ENCODE measurements at places on chromosomes 4 and X.

DNA sequence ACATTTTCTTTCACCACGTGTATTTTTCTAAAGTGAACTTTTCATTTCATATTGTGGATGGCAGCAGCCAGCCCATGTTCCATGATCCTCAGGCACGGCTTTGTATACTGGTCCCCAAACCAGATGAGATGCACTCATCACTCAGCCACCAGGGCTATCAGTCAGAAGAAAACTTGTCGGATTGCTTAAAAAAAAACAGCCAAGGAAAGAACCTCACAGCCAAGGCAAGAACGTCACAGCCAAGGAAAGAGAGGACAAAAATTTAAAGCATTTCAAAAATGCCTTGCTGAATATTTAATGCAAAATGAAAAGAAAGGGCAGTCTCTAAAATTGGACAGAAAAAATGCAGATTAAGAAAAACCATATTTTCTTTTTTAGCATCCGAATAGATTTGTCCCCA, 333.3 kb downstream of the PDGFC start:
- DNase-seq: no peak

DNA sequence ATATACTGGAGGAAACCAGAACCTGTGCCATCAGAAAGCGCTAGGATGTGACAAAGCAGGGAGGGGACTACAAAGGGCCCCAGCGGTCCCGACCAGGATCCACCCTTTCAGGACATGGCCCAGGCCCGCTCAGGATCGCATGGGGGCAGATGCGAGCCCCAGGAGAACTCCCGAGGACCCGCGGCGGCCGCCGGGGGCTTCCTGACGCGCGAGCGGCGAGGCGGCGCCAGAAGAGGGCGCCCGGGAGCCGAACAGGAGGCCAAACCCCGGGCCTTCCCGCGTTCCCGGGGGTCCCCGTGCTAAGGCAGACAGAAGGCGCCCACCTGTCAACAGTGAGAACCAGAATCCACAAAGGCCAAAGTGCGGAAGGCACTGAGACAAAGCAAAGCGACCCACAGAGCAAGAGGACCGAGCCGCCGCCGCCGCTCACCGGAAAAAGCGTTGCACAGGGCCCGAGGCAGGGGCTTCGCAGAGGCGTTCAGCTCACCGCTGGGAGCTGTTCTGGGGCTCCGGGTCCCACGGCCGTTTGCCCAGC, 7.3 kb upstream of the OPN1LW start:
- no peak for DNase-seq

DNA sequence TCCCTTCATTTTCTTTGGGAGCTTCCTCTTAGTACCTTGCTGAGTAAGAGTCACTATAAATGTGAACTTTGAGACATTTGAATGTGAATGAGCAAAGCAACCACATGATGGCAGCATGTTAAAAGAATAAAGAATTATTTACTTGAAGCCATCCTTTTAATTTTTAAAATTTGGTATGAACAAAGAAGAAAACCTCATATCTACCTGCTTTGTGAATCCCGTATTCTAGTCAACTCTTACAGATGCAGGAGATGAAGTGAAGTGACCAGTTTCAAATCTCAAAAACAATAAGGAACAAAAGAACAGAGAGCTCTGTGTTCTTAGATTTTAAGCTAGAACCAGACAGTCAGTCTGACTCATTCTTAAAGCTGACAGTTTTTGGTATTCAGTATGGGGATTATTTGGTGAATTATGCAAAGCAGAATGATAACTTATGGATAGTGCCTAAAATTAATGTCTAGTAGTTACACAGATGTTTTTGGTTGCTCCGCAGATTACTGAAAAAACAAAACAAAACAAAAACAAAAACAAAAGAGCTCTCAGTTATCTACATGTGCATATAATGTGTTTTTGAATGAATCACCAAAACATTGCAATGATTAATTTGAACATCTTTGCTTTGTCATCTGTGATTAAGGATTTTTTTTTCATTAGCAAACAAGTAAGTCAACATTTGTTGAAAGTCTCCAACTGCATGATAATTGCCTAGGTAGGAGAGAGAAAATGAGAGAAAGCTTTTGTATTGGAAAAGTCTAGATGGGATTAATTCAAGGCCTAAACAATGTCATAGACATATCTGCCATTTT, 48.2 kb upstream of the H2AZ1 start:
- DNase-seq: no peak

GRCh38 chr4:15690020-15690809, 8.6 kb downstream of the FAM200B start:
- DNase-seq: no peak

- DNase-seq: no peak
Measured at GRCh38 chrX:111568354-111568753, 56.9 kb downstream of the SERTM2 start.

DNA sequence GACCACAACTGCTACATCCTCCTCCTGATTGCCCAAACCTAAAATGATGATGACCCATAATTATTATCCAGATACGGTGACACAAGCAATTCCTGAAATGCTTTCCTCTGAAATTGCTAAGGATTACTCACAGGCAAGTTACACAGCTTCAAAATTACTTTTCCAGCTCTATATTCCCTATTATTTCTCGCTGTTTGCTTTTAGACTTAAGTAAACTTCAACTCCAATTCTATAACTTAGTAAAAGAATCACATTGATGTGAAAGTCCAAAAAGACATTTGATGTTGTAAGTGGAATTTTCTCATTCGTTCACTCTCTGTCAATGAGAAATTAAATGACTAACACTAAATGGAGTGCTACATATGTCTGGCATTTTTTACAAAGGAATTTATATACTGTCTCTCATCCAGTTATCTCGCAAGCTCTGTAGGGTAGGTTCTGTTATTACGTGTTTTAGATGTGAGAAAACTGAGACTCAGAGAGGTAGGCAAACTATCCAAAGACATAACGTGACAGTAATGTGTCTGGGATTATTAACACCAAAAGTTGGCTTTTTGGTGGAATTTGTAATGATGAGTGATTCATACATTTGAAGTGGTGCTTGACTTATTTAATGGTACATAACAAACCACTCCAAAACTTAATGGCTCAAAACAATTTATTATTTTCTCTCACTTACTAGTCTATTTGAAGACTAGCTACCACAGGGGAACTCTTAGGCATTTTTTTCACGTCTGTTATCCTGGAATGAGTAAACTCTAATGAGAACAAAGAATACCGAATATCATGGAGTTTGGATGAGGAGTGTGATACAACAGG, 31.5 kb downstream of the PALLD start:
- no peak for DNase-seq

DNA sequence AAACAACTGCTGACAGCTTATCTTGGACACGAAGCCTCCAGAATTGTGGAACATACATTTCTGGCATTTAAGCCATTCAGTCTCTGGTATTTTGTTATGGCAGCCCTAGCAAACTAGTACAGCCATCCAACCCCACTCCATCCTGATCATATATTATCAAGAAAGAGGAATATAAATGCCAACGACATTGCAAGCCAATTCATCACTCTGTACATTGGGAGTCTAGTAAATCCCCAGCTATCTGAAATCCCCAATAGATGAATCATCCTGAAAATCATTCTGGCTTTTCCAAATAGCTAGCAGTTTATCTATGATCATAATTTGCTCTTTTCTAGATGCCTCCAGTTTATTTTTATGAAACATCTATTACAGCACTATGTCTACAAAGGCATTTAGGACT, 41.1 kb downstream of the FRMD7 start:
- DNase-seq: no peak

DNA sequence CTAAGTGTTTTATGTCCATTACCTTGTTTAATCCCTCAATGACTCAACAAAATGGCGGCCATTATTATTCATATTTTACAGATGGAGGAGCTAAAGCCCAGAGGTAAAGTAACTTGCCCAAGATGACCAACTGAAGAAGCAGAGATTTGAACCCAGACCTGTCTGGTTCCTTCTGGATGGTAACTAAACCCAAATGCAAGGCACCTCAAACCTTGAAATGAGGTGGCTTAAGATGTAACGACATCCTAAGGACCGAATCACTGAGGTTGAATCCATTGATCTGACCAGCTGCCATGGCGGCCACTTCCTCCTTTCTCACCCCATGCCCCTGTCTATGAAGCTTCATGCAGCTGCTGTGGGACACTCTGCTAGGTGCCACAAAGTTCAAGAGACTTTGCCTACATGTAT, 932 bp downstream of the TLR10 start:
- no peak for DNase-seq

- DNase-seq: no peak
Measured at GRCh38 chrX:41457613-41458192, 10.6 kb downstream of the NYX start.

DNA sequence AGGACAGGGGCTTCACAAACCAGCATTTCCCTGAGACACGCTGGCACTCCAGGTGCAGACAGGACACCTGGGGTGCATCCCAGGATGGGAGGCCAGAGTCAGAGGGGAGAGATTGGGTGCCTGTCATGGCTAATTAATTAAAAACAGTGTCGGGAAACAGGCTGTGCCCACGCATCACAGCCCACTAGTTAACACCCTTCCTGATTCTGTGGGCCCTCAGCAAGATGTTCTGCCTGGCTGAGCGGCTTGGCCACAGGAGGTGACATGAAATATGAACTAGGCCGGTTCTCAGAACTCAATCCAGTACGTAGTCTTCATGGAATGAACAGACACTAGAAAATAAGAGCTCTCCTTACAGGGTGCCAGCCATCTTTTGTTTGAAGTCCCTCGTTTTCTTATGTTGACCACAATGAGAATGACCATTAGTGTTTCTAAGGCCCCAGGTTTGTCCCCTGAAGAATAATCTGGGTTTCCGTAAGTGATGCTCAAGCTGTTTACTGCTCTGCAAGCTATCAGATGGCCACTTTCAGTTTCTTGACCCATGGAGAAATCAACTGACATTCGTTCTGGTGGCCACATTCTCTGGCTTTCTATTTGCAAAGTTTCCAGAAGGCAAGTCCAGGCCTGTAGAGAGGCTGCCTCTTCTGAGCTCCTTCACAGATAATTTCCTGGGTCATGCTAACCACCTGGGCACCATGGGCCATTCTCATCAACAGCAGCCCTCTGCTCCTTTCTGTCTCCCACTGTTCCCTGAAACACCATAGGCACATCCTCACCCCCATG, 72.3 kb downstream of the SLC34A2 start:
- DNase-seq: no peak

GRCh38 chr4:13238936-13239335, 245.2 kb downstream of the RAB28 start:
- no peak for DNase-seq

- no peak for DNase-seq
Measured at GRCh38 chr4:182738283-182739047, 178.7 kb downstream of the DCTD start.

DNA sequence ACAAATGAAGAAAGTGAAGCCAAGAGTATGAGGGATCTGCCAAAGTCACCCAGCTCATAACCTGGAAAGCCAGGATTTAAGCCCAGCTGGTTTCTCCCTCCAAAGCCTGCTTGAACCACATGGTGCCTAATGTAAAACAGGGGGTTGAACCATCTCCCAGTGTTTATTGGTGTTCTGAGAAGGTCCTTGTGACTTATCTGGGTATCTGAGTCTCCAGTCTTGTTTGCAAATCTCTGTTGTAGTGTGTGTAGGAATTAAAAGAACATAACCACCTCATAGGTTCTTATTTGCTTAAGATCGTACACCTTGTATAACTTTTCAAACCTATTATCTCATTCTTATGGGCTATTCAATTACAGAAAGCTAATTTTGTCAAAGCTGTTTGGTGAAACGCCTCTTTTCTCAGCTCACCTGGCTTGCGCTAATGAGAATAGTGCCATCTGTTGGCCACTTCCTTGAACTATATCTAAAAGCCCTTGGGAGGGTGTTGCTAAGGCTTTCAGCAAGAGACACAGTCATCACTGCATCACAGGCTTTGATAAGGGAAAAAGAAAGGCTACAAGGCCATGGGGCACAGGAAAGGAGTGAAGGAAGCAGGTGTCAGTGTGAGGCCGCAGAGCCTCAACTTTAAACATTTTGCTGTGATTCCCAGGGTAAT, 34.0 kb downstream of the ETDB start:
- peak; percentile 1 for DNase-seq

- DNase-seq: no peak
Measured at GRCh38 chrX:6729626-6730025, 194.7 kb upstream of the VCX3A start.

GRCh38 chrX:7086384-7086783, 61.1 kb upstream of the STS start:
- DNase-seq: no peak

- DNase-seq: no peak
Measured at GRCh38 chrX:70525733-70526132, 81.1 kb downstream of the DLG3 start.

DNA sequence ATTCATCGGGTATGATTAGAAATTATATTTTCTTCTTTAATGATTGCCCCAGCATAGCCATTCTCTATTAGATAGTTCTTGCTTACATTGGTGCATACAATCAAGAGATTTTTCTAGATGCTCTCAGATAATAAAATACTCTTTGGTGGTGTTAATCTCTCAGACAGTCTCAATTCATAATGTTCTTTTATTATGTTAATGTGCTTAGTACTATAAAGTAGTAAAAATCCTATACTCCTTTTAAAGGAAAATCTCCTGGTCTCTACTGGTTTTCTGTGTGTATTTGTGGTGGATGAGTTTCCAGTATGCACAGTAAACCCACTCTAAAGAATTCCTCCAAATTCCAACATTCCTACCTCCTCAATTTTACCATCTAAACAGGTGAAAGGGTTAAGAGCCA, 203.5 kb downstream of the FAT4 start:
- no peak for DNase-seq

DNA sequence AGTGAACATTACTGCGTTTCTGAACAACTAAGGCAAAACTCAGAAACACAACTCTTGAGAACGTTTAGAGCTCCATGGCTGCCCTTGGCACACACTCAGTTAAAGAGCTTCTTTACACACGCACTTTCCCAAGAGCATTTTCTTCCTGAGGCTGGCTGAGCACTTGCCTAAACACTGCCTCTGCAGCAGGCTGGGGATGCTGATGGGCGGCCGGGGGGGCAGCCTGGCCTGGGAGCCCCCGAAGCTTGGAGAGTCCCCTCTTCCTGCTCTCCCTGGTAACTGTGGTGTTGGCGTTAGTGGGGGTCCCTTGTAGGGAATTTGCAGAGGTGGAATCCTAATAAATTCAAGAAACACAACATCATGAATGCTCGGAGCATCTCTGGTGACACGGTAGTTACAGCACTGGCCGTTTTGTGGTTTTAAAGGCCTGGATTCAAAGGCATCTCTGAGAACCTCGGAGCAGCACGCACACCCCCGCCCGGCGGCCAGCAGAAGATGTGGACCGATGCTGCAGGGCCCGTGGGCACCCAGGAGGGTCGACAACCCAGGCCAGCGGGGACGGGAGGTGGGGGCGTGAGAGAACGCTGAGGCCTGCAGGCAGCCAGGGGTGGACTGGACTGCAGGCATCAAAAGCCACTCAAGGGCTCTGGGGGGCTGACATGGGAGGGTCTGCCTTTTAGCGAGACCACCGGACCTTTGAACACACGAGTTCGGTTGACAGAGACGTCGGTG, 45.4 kb downstream of the FGFRL1 start:
- DNase-seq: no peak

- no peak for DNase-seq
Measured at GRCh38 chrX:134671294-134671693, 13.0 kb upstream of the PLAC1 start.

- DNase-seq: no peak
Measured at GRCh38 chr4:1239141-1239949, 9.6 kb downstream of the CTBP1 start.

All from caudate nucleus (tissue), 63 donors.